ENCODE measurements at places on chromosomes 4 and X. TPM values are rescaled to one million over a fixed set of nuclear protein-coding genes. Genes with fewer than 3 reads are reported as not detected.

DNA sequence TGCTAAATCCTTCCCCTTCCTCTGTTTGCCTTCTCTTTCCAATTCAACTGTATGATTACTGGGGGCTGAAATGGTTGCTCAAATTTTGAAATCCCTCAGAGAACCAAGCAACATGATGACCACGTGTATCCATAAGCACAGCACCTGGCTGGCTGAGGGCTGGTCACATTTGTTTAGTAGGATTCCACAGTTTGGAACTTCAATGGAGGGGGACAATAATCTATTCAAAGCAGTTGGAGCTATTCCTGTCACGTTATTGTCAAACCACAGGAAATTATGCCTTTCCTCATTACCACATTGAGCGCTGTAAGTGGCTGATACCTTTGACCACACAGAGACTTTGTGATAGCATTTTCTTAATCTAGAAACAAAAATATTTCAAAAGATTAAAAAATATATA is 7.0 kb downstream of the TMSB4X start:
- no peaks in the 10 kb centered on the region for H3K27me3 ChIP-seq
- H3K27ac ChIP-seq: peak overlapping the region; percentile 64
- no peak for DNase-seq
- H3K36me3 ChIP-seq: peaks cover 14% of the 10 kb centered on the region
- H3K4me1 ChIP-seq: peaks cover 79% of the 10 kb centered on the region

GRCh38 chr4:182764642-182765041 is 152.5 kb downstream of the DCTD start:
- no peak for DNase-seq
- H3K4me3 ChIP-seq: no peak overlapping the region
- no peak overlapping the region for H3K27ac ChIP-seq
- peaks cover 5% of the 10 kb centered on the region for H3K27me3 ChIP-seq

GRCh38 chr4:19239565-19239964 is 1012.1 kb upstream of the SLIT2 start:
- no peaks in the 10 kb centered on the region for H3K4me1 ChIP-seq
- H3K27me3 ChIP-seq: no peaks in the 10 kb centered on the region
- no peak overlapping the region for H3K4me3 ChIP-seq
- no peak for DNase-seq
- H3K27ac ChIP-seq: no peak overlapping the region
- no peaks in the 10 kb centered on the region for H3K36me3 ChIP-seq

DNA sequence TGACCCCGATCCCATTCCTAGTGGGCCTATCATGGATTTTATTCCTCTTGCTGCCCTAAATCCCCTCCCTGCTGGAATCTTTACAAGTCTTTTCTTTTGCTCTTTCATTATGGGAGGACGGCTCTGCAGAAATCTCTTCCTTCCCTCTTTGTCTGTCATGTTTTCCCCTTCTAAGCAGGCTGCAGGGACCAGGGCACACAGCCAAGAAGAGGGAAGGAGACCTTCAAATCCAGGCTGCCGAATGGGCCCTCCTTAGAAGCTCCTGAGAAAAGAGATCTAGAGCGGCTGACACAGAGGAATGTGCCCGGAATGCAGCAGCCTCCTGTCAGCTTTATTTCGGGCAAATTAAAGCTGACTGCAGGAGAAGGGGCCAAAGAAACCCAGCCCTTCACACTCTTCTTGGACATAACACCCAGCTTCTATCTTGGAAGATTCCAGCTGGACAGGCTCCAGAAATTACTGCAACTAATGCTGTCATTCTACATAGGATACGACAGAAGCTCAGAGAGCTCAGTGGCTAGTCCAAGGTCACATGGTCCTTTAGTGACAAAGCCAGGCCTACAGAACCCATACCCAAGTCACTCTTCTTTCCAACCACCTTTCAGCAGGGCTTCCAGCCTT is 187.8 kb upstream of the NHS start:
- H3K27me3 ChIP-seq: no peaks in the 10 kb centered on the region
- DNase-seq: no peak
- H3K27ac ChIP-seq: no peak overlapping the region
- H3K4me1 ChIP-seq: no peaks in the 10 kb centered on the region
- H3K36me3 ChIP-seq: no peaks in the 10 kb centered on the region

DNA sequence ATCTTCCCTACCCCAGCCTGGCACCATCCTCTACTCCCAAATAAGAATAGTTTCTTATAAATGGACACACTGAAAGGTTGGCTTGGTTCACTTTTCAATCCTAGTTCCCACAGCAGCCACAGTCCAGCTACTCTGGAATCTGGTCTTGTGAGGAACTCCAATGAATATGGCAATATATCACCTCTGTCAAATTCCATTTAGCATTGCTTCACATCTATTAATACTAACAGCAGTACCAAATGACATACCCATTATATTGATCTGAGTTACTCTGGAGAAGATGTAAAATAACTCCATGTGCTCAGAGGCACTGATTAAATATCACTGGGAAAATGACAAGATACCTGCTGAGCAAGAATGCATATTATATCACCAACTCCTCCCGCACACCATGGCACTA is 8.6 kb downstream of the OPHN1 start:
- H3K4me1 ChIP-seq: no peaks in the 10 kb centered on the region
- peaks cover 2% of the 10 kb centered on the region for H3K27me3 ChIP-seq
- no peak overlapping the region for H3K27ac ChIP-seq
- H3K36me3 ChIP-seq: no peaks in the 10 kb centered on the region
- no peak overlapping the region for H3K4me3 ChIP-seq

GRCh38 chr4:105352826-105353225 is 121.0 kb downstream of the PPA2 start:
- peaks cover 8% of the 10 kb centered on the region for H3K4me1 ChIP-seq
- no peaks in the 10 kb centered on the region for H3K36me3 ChIP-seq
- DNase-seq: no peak

GRCh38 chr4:40132816-40133215 is 64.0 kb upstream of the RHOH start:
- H3K27ac ChIP-seq: no peak overlapping the region
- no peak overlapping the region for H3K4me3 ChIP-seq
- H3K36me3 ChIP-seq: peaks cover 14% of the 10 kb centered on the region
- H3K4me1 ChIP-seq: no peaks in the 10 kb centered on the region

GRCh38 chrX:129577877-129578276 is 37.8 kb downstream of the OCRL start:
- no peaks in the 10 kb centered on the region for H3K4me1 ChIP-seq
- no peaks in the 10 kb centered on the region for H3K27me3 ChIP-seq
- H3K27ac ChIP-seq: no peak overlapping the region
- DNase-seq: no peak

DNA sequence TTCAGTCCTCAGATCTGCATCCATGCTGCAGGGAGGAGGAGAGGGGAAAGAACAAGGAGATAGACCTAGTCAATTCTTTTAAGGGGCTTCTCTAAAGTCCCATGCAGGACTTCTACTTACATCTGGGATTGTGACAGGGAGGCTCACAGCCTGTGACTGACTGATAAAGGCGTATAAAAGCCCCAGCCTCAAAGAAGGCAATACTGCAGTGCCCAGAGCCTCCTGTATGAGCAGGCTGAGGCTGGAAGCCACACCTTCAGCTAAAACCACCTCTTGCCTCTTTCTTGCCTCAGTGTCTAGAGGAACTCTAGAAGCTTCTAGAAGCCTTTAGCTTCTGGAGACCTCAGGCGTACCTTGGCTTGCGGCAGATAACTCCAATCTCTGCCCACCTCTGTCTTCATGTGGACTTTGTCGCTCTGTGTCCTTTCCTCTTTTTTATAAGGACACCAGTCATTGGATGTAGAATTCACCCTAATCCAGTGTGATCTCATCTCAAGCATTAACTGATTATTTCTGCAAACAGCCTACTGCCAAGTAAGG is 6.0 kb upstream of the ZCCHC4 start:
- H3K4me3 ChIP-seq: no peak overlapping the region
- H3K36me3 ChIP-seq: no peaks in the 10 kb centered on the region
- H3K27me3 ChIP-seq: peaks cover 9% of the 10 kb centered on the region
- no peak for DNase-seq
- no peak overlapping the region for H3K27ac ChIP-seq

- no peaks in the 10 kb centered on the region for H3K27me3 ChIP-seq
- peak overlapping the region; percentile 85 for H3K4me3 ChIP-seq
- no peak for DNase-seq
- peaks cover 27% of the 10 kb centered on the region for H3K4me1 ChIP-seq
- peaks cover 1% of the 10 kb centered on the region for H3K36me3 ChIP-seq
Observed at GRCh38 chrX:24023972-24024669, 2.9 kb downstream of the KLHL15 start.

GRCh38 chrX:69121321-69122000 is 43.8 kb downstream of the PJA1 start:
- no peak overlapping the region for H3K27ac ChIP-seq
- H3K4me3 ChIP-seq: no peak overlapping the region
- no peaks in the 10 kb centered on the region for H3K4me1 ChIP-seq
- no peaks in the 10 kb centered on the region for H3K36me3 ChIP-seq
- H3K27me3 ChIP-seq: no peaks in the 10 kb centered on the region
- DNase-seq: no peak

GRCh38 chr4:152971053-152971452 is 34.9 kb downstream of the FHDC1 start:
- peaks cover 2% of the 10 kb centered on the region for H3K27me3 ChIP-seq
- no peak overlapping the region for H3K4me3 ChIP-seq
- H3K36me3 ChIP-seq: no peaks in the 10 kb centered on the region
- peaks cover 2% of the 10 kb centered on the region for H3K4me1 ChIP-seq

DNA sequence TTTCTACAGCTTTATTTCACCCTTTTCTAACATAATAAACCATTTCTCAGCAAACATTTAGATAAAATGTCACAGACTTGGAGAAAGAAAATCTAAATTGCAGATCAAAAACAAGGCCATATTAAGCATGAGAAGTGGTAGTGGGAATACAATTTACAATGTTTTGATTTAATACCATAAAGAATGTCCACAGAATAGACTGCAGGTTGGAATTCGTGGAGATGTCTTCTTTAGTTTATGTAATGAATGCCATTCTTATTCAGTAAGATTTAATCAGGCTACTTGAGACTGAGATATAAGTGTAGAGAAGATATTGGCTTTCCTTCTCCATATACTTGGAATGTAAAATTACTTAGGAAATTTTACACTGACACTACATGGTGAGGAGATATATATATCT is 91.9 kb upstream of the ZFP42 start:
- H3K27me3 ChIP-seq: no peaks in the 10 kb centered on the region
- no peak for DNase-seq
- H3K36me3 ChIP-seq: no peaks in the 10 kb centered on the region
- H3K4me3 ChIP-seq: no peak overlapping the region
- H3K27ac ChIP-seq: no peak overlapping the region

GRCh38 chrX:10831716-10832502 is 211.5 kb upstream of the MID1 start:
- H3K4me3 ChIP-seq: no peak overlapping the region
- no peaks in the 10 kb centered on the region for H3K4me1 ChIP-seq
- no peaks in the 10 kb centered on the region for H3K27me3 ChIP-seq

DNA sequence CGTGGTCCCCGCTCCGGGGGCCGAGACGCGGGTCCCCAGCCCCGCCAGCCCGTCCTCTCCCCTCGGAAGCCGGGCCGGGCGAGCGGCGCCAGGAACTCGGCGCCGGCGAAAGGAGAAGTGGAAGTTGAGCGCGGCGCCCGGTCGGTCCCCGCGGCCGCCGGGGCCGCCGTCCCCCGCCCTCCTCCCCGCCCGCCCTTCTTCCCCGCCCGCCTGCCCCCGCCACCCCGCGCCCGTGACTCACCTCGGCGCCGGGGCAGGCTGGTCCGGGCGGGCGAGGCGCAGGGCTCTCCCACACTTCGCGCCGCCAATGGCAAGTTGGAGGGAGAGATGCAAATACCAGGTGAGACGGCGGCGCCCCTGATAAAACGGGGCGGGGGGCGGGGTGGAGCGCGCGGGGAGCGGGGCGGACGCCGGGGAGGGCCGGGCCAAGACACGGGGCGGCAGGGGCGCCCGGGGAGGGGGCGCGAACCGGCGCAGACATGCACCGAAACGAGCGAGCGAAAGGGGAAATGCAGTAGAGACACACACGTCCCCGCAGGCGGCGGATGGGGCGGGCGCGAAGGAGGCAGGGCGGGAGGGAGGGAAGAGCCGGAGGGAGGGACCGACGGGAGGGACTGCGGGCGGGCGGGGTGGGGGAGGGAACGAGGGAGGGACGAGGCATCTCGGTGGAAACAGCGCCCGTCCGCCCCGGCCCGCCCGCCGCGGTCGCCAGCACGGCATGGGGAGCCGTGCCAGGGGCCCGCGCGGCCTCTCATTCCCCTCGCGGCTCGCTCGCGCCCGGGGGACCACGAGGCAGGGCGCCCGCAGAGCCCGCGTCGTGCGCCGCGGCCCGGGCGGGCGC is at the start of gene ELF4:
ELF4 (minus strand) TSS at position 119 of the 841 bp plus-strand sequence. CDS start 29,167 bp downstream, outside the sequence.
- peak within 1 kb of the TSS; percentile 92 for H3K4me3 ChIP-seq
- no peaks in the 10 kb centered on the region for H3K27me3 ChIP-seq
- DNase-seq: peak; percentile 44

- H3K4me3 ChIP-seq: no peak overlapping the region
- H3K36me3 ChIP-seq: no peaks in the 10 kb centered on the region
- no peaks in the 10 kb centered on the region for H3K27me3 ChIP-seq
- no peak for DNase-seq
- no peak overlapping the region for H3K27ac ChIP-seq
- H3K4me1 ChIP-seq: no peaks in the 10 kb centered on the region
Observed at GRCh38 chrX:122504026-122504425, 680.1 kb upstream of the GRIA3 start.

DNA sequence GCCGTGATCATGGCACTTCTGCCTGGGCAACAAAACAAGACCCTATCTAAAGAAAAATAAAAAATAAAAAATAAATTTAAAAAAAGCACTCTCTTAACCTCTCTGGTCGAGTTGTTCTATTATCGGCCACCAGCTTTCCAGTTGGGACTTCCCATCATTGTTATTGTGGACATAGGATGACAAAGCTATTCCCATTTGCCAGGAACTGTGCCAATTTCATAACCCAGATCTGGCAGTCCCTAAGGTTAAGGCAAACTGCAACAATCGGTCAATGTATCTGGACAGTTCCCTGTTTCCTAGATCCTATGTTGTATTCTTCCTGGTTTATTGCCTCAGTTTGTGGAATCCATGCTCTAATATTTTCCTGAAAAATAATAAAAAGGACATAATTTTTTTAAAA is 17.8 kb upstream of the ANXA5 start:
- peaks cover 6% of the 10 kb centered on the region for H3K4me1 ChIP-seq
- no peaks in the 10 kb centered on the region for H3K36me3 ChIP-seq
- H3K4me3 ChIP-seq: no peak overlapping the region
- peaks cover 45% of the 10 kb centered on the region for H3K27me3 ChIP-seq
- H3K27ac ChIP-seq: no peak overlapping the region

- H3K36me3 ChIP-seq: no peaks in the 10 kb centered on the region
- H3K4me1 ChIP-seq: no peaks in the 10 kb centered on the region
- H3K27me3 ChIP-seq: peaks cover 4% of the 10 kb centered on the region
Observed at GRCh38 chr4:109278594-109279031, 23.8 kb downstream of the COL25A1 start.

Gene USP51
- 1.2 TPM for total RNA-seq

Gene F8A3
- 9.4 TPM for total RNA-seq

Gene DDX53
- not detected for total RNA-seq

Gene ADGRL3
- not detected for total RNA-seq
